ENCODE measurements at places on chromosomes 2 and 18. TPM values are rescaled to one million over a fixed set of nuclear protein-coding genes. Genes with fewer than 3 reads are reported as not detected.

GRCh38 chr2:71686781-71687180 lies 233.4 kb downstream of the DYSF start:
- no peak for DNase-seq

DNA sequence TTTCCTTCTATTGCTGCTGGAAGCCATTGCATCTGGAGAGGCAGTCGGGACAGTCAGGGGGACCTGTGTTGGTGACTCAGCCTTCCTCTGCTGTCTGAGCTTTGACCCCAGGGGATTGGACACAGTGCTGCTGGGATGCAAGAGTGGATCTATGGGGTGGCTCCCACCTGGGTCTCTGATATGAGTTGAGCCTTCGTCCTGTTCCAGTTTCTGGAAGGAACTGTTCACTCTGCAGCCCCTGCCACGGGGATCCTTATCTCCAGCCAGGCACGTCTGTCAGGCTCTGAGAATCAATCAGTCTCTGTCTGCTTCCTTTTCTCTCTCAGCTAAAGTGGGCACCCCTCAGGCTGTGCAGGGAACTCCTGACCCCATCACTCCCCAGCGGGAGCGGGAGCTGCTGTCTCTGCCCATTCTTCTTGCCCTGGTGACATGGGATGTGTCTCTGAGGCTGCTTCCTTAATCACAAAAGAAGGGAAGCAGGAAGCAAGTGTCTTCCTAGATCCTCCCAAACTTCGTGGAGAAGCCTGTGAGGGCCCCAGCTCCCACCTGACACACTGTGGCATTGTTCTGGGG lies 51.7 kb downstream of the ARHGAP28 start:
- DNase-seq = no peak

- no peak for DNase-seq
Measured at GRCh38 chr2:240460781-240461431, 25.4 kb downstream of the GPC1 start.

DNA sequence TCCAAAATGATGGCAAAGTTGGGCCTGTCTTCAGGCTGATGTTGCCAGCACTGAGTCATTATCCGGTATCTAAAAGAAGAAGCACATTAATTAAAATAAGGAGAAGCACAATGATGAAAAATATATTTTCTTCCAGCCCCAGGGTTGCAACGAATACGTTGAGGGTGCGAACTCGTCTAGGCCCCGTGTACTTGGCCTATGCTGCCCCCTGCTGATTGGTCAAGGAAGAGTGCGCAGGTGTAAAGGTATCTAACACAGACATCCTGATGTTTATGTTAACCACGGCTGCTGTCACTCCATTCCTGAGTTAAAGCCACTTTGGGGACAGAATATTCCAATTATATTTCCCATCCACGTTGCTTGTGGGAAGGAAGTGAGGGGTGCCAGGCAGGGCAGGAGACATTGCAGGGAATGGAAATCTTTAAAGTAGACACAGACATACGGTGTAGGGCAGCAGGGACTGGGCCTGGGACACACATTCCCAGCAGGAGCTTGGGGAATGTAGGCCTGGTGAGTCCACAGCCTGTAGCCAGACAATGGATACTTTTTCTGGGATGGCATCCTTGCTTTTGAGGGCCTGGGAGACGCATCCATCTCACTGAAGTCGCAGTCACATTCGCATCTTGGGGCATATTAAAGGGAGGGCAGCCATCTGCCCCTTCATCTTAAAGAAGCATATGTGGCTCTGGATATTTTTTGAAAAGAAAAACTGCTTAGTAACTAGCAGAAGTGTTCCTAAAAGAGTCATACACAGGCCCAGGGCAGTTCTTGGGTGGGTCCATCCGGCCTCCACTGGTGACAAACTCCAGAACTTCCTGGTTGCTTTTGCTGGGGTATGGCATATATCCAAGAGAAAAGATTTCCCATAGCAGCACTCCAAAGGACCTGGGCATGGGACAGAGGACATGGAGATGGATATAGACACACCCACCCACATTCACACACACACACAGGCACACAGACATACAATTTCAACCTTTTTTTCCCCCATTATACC lies 81.9 kb downstream of the CLIP4 start:
- DNase-seq = peak; percentile 52

DNA sequence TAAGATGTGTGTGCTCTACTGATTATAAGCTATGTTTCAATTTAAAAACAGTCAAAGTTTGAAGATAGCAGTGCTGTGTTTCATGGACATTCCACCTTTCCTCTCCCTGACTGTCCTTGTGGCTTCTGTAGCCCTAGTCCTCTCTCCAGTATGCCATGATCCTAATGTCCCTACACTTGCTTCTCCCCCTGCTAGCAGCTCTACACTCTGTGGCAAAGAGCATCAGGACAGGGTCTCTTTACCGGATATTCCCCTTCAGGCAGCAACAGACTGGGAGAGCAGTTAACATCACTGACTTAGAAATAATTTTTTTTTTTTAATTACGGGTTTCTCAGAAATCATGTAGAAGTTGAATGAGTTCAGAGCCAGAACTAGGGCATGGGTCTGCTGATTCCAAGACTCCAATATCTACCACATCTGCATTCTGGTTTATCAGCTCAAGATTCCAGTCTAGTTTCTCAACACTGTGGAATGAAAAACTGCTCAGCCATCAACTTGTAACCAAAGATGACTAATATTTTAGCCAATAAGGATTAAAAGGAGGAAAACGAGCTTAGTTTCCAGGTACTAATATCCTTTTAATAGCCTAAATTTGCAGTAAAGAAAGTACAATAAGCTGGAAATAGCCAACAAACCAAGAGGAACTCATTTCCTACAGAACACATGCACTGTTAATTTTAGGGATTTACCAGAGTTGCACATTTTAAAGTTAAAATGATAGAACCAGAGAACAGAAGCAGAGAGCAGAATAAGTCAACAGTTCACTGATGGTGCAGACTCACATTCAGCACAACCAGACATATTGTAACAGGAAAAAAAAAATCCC lies 45.2 kb downstream of the TMEM131 start:
- DNase-seq = peak; percentile 89

The SERPINB3 gene
- not detected for total RNA-seq

The DSC2 gene
- total RNA-seq = not detected

The GPR45 gene
- total RNA-seq = not detected
